ENCODE measurements at places on chromosomes 5 and 9. TPM values are rescaled to one million over a fixed set of nuclear protein-coding genes. Genes with fewer than 3 reads are reported as not detected.

IL3 gene
- not detected for total RNA-seq

DNA sequence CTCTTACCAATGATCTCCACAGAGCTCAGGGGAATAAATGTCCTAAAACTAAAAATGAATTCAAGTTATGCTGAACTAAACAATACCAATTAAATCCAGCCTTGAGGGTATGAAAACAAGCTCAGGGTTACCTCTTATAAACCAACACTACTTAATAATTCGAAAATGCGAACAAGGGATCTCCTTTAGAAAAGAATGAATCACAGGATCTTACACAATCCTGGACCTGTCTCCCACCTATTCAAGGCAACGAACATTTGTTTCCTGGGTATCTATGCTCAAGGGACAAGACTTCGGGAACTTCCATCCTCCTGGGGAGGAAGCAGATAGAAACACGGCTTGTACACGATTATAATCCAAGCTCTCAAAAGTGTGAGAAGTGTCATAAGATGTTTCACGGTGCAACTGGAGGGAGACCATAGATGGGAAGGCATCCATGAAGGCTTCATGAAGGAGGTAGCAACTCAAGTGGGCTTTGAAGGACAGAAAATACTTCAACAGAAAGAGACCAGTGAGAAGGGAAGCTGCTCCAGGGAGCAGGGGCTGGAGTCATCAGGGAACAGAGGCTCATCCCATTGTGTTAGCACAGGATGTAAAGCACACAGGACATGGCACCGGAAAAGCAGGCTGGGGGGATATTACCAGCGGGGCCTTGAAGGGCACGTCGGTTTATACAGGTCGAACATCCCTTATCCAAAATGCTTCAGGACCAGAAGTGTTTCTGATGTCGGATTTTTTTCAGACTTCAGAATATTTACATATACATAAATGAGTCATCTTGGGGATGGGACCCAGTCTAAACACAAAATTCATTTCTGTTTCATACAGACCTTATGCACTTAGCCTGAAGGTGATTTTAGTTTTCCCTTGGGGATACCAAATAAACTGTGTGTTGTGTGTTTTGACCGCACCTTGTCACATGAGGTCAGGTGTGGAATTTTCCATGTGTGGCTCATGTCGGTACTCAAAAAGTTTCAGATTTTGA lies 87.4 kb downstream of the TLE1 start:
- DNase-seq = no peak

DNA sequence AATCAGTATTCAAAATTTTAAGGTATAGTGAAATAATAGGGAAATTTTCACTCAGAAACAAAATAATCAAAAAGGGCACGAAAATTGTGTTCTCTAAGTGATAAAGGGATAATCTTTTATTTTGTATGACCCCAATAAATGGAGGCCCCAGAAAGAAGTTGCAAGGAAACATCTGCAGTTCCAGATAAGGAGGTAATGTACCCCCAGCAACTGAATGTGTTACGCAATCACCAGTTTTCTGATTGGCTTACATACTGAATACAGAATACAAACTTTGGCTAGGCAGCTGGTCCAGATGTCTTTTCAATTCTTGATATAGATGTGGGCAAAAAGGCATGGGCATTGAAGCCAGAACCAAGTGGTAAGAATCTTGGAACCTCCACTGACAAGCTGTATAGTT lies 1.7 kb upstream of the TOPORS start:
- no peak for DNase-seq

- DNase-seq = no peak
These were observed 11.1 kb upstream of the RFK start for GRCh38 chr9:76405340-76405739.

ITK gene
- total RNA-seq = 5.6 TPM

DNA sequence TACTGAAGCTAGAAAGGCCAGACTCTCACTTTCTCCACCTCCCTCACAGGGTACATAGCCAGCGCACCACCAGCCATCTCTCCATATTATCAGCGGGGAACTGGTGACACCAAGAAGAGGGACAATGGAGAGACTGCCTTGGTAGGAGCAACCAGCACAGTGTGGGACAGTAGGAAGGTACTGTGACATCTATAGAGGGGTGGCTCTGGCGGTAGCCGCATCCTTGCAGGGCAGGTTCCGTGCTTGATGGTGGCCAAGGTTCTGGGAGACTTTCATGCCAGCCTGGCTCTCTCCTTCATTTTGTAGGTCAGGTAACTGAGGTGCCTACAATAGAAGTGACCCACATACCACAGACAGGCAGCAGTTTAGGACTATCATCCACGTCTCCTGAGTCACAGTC lies 65.5 kb upstream of the SMIM23 start:
- no peak for DNase-seq

- DNase-seq = no peak
These were observed 552.3 kb downstream of the EFNA5 start for GRCh38 chr5:107118184-107119019.

GRCh38 chr9:92247981-92248380 lies 45.5 kb downstream of the IARS1 start:
- DNase-seq = no peak

DNA sequence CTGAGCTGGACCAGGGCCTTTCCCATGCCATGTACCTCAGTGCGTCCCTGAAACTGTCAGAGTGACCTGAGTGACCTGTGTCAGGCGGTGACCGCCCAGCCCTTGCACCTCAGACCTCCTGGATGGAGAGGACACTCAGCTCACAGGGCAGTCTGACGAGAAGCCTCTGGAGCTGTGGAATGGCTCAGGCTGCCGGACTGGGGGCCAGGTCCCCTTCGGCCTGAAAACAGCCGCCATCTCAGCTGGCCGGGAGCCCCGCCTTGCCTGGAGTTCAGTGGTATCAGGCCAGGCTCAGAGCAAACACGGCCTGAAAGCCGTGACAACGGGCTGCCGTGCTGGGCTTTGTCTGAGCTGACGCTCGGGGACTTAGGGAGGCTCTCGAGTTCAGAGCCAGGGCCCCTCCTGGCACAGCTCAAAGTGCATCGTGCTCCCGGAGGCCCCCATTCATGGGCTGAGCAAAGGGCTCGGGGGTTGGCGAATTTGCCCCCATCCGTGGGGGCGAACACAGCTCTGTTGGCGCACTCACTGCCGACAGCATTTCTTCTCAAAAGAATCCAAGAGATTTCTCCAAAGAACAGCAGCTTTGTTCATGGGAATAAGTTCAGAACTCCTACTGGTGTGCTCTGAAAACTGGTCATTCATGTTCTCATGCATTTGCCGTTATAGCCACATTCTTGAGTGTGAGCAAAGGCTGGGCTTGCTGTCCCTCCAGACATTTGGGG lies 8.4 kb upstream of the SLC9A3 start:
- no peak for DNase-seq

ANKRD34B gene
- total RNA-seq = 0.18 TPM

DNA sequence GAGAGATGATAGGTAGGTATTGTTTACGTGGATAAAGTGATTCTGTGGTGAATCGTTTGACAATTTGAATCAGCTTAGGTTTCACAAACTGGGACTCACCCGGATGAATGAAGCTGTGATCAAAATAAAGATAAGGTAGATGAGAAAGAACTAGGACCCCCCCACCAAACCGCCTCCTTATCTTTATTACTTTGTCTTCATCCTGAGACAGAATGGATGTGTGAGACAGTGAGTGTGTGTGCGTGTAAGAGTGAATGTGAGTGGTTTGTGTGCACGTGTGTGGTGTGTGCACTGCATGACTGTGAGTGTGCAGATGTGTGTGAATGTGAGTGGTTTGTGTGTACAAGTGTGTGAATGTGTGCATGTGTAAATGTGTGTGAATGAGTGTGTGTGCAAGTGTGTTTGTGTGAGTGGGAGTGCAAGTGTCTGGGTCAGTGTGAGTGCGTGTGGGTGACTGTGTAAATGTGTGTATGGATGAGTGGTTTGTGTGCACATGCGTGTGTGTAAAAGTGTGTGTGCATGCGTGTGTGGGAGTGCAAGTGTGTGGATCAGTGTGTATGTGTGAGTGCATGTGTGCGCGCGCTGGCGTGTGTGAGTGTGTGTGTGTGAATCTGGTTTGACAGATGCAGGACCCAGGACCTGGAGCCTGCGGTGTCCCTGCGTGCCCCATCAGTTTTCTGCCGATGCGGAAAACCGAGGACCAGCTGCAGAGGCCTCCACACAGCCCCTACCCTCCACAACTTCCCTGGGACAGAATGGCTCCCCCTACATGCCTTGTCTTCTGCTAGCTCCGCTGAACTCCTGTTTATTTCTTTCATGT lies 11.4 kb upstream of the ENG start:
- DNase-seq = no peak

Measured in prostate gland (tissue), 2 donors.